ENCODE measurements at places on chromosomes 16 and 17. TPM values are rescaled to one million over a fixed set of nuclear protein-coding genes. Genes with fewer than 3 reads are reported as not detected.

DNA sequence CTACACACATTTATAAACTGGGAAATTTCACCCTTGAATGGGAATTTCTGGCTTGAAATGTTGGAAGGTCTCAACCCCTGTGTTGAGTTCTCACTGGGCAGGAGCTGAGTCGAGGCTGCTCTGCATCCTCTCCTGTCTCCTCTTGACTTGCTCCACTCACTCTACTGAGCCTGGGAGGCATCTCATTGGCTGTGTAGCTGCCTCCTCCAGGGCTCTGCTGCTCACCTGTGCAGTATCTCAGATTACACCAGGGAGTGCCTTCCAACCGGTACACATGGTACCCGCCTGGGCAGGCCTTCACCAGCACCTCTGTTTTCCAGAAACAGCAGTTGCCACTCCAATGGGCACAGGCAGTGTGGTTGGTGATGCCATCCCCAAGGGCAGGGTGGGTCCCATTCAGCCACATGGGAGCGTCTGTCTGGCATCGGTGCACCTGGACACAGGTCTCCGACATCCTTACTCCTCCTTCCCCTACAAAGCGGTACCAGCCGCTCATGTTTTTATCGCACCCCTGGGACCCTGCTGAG is 3.7 kb downstream of the GP2 start:
- DNase-seq, result no peak

- DNase-seq, result no peak
Observed at GRCh38 chr16:65619606-65620005, 497.7 kb upstream of the CDH11 start.

Gene C16orf96
- polyA plus RNA-seq, result 0.41 TPM

Gene STH
- polyA plus RNA-seq, result not detected

Gene IRX6
- 5.2 TPM for polyA plus RNA-seq

All from left renal pelvis (tissue), 4 donors.